ENCODE measurements at places on chromosomes 11 and 22.

- DNase-seq, result no peak
These were observed 667.2 kb downstream of the BRD1 start for GRCh38 chr22:49160261-49161001.

- DNase-seq, result no peak
These were observed 25.4 kb upstream of the FXYD2 start for GRCh38 chr11:117849781-117850414.

- no peak for DNase-seq
These were observed 12.8 kb downstream of the CXCR5 start for GRCh38 chr11:118896472-118896913.

DNA sequence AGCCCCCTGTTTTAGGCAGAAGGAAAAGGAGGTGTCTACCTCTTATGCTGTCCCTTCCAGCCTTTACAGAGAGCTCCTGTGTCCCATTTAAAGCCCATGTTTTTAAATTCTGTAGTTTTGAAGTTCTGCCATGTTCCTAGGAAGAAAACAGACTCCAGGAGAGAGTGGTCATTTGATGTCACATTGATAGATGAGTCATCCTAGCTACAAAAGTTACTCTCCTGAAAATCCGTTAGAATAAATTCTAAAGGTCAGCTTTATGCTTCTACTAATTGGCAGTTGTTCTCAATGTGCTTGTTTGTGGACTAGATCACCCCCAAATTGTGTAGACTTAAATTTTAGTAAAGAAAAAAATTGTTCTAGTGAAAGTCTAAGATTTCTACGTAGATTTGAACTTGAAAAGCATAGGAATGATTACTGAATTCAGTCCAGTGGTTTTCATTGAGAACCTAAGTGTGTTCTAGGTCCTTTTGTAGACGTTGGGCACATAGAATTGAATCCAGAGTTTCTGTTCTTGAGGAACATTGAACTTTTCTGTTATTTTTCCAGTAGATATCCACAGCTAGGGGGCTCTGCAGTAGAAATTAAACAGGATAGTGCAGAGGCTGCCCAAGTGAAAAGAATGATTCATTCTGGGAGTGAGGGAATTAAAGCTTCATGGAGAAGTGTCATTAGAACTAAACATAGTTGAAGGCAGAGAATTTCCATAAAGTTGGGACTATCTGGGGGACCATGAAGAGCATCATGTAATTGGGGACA, 140.6 kb upstream of the RASSF10 start:
- DNase-seq, result no peak

DNA sequence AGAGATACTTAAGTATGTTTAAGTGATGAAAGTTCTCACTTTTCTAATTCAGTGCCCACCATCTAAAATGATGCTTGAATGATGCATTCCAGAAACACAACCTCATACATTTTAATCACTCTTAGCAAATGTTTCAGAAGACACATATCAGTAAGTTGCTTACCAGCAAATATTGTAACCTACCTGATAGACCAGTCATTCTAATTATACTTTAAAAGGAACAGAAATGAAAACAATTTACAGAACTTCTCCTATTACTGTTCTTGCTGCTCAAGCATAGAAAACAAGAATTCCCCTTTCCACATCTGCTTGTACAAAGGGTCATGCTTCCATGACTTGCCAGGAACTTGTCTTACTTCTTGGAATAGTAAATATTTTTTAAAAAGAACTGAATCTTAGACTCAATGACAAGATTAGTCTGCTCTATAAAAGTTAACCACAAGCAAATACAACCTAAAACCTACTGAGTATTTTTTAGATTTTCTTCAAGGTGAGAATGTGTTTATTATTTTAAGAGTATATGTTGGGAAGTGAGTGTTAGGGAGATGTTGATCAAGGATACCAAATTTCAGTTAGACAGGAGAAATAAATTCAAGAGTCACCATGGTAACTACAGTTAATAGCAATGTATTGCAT, 82.0 kb upstream of the SC5D start:
- no peak for DNase-seq

GRCh38 chr22:48089601-48090331, 1327.3 kb downstream of the TBC1D22A start:
- no peak for DNase-seq

GRCh38 chr11:88363648-88364065, 26.1 kb upstream of the CTSC start:
- no peak for DNase-seq

- peak; percentile 92 for DNase-seq
These were observed 109.5 kb downstream of the CCDC81 start for GRCh38 chr11:86483940-86484794.

DNA sequence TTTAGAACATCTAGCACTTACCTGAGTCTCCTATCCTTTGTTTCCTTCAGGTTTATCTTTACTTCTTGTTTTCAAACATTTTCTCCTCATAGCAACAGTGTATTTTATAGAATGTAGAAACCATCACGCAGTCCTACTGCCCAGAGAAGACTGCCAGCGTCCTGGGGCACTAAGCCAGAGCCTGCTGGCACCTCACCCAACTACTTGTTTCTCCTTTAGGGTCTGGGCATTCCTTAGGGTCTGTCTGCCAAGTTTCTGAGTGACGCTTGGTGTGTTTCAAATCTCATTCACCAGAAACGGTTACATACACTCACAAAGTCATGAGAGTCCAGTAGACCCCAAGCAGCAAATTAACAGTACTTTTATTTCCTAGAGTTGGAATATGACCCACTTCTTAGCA, 49.6 kb upstream of the SLC25A1 start:
- DNase-seq, result no peak

DNA sequence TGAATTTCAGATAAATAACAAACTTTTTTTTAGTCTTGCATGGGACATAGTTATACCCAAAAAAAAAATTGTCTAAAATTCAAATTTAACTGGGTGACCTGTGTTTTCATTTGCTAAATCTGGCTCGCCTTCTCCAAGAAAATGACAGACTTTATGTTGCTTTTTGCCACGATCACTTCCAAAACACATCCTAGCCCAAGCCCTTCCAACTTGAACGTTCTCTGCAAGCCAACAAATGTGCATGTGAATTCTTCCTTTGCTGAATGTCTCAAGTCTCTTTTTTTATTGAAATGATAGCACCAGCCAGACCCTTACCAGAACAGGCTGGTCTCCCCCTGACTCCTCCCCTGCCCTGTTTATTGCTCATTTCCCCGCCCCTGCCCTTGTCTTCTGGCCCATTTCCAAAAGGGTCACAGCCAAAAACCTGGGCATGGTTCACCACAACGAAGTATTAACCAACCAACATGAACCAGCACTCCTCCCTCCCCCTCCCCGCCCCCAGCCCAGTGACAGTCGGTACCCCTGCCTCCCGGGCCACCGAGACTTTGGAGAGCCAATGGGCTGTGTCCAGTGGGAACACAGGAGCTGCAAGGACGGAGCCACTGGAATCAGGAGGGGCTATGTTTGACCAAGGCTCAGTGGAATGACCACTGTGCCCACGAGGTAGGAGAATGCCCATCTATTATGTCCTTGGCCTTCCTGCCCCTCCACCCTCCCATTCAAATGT, 63.2 kb downstream of the BTG4 start:
- no peak for DNase-seq

DNA sequence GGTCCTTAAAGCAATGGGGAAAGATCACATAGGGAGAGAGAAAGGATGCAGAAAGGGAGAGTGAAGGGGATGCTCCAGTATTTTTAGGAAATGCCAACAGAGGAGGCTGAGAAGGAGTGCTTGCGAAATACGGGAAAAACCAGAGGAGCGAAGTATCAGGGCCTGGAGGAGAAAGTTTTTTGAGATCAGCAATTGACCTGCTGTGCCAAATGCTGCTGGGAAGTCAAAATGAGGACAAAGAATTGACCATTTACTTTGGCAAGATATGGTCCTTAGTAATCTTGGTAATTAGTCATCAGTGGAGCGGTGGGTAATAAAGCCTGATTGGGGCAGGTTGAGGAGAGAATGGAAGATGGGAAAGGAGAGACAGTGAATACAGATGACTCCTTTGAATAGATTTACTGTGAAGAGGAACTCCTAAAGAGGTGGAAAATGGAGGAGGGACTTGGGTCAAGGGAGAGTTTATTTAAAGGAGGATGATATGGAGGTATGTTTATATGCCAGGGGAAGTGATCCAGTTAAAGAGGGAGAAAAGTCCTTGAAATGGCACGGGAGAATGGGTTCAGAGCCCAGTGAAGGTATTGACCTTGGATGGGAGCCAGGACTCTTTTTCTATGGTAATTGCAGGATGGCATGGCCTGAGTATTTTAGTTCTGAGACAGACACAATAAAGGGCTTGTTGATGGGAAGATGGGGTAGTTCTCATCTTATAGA, 111.5 kb downstream of the PKNOX2 start:
- no peak for DNase-seq

Data from SW 1271 (cell line).